NCI-H748 treated with DMSO at 0.1 percent for 48 hours (cell line): ENCODE measurements at places on chromosomes 12 and 14.

DNA sequence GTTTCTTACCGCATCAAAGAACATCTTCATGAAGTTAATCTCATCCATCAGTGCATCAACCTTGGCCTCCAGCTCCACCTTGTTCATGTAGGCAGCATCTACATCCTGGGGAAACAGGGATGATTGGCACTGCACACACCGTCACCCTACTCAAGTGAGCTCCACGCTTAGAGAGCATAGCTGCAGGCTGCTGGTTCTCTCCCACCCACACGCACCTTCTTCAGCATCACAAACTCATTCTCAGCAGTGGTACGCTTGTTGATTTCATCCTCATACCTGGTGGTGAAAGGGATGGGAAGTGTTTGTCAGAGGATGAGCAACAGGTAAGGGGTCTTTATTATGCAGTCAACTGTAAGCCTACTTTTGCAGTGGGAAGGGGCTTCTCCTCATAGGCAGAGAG is 2.3 kb downstream of the KRT5 start:
- DNase-seq, result no peak

GRCh38 chr12:109753054-109753401 is 39.4 kb downstream of the FAM222A start:
- no peak for DNase-seq

GRCh38 chr12:54352891-54353874 is 11.1 kb downstream of the GPR84 start:
- DNase-seq, result peak; percentile 4

DNA sequence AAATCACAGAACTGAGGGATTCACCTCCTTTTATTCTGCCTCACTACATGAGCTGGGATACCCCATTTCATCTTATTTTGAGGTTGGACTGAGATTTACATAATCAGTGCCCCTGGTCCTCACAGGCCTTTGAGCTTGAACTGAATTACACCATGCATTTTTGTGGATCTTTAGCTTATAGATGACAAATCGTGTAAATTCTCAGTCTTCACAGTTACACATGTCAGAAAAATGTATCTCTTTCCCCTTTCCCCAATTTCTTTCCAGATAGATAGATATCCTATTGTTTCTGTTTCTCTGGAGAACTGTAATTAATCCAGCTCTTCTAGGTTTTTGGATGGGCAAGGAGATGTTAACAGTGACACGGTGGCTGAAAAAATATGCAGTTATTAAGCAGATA is 1778.9 kb upstream of the SEL1L start:
- DNase-seq, result no peak

DNA sequence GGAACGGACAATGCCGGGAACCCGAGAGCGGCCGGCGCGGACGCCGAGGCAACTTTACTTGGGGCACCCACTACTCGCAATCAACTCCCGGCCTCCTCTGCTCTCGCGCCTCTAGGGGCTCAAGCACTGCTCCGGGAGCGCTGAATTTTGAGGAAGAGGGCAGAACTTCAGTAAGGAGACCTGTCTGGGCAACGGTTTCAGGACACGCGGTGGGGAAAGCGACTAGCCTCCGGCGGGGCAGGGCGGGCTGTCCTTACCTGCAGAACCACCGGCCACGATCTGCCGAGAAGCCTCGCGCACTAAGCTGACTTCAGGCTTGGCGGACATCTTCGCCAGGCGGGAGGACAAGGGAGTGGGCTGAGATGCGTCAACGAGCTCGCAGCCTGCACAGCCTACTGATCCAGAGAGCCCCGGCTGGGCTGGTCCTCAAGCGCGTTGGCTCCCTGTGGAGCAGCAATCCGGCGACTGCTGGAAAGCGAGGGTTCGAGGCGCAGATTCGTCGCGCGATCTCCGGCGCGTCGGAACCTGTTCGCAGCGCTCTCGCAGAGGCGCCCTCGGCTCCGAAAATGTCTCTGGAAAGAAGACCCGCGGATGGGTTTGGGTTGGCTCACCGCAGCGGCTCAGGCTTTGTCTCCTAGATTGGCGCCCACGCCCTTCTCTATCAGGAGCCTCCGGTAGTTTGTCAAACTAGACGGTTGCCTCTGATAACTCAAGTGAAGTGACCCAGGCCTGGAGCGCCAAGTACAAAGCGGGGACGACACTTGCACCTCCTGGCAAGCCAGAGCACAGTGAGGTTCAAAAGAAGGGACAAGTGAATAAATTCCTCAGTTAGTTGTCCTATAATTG is at the start of gene SLC25A21:
Gene SLC25A21, minus strand, starts transcription at position 583 of the 846 bp plus-strand sequence.
- peak; percentile 90 for DNase-seq

GRCh38 chr12:56991319-56992246 is 14.8 kb downstream of the ZBTB39 start:
- DNase-seq, result no peak

DNA sequence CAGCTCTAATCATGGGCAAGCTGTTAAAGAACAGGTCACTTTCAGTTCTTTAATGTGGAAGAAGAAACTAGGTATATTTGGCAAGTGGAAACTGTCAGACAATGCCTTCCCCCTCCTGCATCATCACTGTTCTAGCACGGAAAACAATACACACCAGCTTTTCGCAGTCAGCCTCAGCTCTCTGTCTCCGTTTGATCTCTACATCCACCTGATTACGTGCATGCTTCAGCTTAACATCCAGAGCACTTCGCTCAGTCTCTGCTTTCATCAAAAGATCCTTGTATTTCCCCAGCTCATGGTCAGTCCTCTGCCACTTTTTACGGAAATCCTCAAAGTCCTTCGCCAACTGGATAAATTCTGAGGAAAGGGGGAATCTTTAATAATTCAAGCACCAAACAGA is 19.0 kb downstream of the RACGAP1 start:
- DNase-seq, result no peak

DNA sequence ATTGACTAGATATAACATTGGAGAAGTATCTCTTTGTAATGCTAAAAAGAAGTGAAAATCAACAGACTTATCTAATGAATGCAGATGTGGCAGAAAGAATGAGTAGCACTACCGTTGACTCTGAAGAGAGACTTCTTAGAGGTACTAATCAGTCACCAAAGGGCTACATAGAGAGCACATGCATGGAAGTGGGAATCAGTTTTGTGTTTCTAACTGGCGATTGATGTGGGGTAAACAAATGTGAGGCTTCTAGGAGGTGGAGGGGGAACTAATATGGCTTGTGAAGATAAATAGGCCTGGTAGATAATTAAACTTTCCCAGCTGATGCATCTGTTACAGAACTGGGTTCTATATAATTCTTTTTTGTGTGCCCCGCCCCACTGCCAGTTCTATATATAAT is 10.5 kb downstream of the COCH start:
- DNase-seq, result no peak

- no peak for DNase-seq
Measured at GRCh38 chr14:67998834-67999233, 179.3 kb downstream of the RAD51B start.

DNA sequence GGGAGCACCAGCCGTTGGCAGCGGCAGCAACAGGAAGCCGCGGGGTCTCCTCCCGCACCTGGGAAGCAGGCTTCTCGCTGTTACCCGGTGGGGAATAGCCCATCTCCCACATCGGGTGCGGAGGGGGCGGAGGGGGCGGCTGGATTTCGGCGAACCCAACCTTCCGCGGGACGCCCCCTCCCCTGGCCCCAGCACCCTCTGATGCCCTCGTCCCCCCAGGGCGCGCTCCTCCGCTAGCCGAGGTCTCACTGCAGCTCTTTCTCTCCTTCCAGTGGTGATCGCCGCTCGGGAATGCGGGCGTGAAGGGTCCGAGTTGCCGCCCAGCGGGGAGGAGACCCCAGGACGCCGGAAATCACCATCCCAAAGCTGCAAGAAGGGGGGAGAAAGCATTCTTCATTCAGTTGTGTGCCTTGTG is 303 bp downstream of the SAMD4A start:
- no peak for DNase-seq

DNA sequence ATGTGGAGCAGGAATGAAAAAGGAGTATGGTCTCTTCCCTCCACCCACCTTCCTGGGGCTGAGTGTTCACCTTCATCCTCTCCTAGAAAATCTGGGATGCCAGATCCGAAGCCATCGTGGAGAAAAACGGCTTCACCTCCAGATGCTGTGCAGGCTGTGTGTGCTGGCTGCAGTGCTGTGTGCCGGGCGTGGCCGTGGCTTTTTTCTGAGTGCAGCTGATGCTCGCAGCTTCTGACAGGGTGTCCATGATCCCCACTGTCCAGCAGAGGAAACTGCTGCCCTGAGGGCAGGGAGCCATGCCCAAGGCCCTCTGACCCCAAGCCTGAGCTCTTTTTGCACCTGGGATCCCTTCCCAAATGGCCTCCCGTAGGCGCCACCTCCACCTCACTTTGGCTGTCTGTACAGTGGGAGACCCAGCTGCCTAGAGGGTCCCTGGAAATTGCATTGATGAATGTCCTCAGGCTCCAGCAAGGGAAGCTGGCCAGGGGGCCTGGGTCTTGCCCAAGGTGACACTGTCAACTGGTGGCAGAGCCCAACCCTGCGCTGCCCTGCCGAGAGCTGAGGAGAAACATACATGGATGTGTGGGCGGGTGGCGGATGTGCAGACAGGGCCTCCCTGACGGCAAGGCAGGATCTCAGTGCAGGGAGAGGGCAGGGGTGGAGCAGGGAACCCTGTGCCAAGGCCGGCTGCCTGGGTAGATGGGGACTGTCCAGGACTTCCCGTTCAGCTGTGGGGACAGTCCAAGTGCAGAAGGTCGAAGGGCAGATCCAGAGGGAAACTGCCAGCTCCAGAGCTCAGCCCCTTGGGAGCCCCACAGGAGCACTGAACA is 53.3 kb downstream of the BEGAIN start:
- no peak for DNase-seq

DNA sequence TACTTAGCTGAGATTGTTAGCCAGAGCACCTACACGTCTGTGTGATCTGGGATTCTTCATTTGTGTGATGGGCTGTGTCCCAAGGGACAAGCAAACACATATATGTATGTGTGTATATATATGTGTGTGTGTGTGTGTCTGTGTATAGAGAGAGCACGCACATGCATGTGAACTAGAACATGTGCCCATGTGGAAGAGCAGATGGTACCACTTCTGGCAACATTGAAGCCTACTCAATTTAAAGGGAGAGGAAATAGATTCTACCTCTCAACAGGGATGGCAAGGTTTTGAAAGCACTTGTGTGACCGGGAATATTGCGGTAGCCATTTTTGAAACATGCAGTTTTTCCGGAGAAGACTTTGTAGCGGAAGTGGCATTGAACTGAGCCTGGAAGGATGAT is 1.4 kb downstream of the TOMM20L start:
- no peak for DNase-seq

DNA sequence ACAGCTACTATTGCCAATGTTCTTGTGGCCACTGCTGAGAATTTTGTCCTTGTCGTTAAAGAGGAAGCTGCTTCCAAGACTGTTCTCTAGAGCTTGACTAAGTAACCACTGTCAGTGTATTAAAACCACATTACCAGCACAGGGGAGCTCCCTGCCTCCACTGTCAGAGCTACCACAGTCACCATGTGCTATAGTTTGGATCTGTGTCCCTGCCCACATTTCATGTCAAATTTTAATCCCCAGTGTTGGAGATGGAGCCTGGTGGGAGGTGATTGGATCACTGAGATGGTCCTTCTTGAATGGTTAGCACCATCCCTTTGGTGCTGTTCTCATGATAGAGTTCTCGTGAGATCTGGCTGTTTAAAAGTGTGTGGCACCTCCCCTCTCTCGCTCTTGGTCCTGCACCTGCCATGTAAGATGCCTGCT is 23.2 kb upstream of the RAP1B start:
- DNase-seq, result no peak

DNA sequence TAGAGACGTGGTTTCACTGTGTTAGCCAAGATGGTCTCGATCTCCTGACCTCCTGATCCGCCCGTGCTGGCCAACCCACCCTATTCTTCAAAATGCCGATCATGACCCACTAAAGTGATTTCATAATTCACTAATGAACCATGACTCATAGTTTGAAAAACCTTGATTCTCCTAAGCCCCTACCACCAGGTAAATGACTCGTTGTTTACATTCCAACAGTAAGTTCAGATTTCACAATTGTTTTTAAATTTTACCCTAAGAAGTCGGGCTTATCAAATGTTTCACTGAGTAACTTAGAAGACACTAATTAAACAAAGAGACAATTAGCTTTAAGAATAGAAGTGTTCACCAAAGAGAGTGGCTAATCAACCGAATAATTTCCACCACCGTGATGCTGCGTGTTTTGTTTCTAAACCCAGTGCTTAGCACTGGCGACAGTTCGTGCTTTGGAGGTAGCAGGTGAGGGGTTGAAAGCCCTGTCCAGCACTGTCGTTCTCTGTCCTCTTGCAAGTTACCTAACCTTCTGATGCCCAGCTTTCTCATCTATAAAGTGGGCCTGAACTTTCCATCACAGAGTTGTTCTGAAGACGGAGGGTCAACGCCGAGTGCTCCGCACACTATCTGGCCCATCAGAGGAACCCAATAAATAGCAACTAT is 136.5 kb downstream of the NTF3 start:
- no peak for DNase-seq

- DNase-seq, result peak; percentile 53
Measured at GRCh38 chr14:35669782-35670181, 135.8 kb downstream of the INSM2 start.

DNA sequence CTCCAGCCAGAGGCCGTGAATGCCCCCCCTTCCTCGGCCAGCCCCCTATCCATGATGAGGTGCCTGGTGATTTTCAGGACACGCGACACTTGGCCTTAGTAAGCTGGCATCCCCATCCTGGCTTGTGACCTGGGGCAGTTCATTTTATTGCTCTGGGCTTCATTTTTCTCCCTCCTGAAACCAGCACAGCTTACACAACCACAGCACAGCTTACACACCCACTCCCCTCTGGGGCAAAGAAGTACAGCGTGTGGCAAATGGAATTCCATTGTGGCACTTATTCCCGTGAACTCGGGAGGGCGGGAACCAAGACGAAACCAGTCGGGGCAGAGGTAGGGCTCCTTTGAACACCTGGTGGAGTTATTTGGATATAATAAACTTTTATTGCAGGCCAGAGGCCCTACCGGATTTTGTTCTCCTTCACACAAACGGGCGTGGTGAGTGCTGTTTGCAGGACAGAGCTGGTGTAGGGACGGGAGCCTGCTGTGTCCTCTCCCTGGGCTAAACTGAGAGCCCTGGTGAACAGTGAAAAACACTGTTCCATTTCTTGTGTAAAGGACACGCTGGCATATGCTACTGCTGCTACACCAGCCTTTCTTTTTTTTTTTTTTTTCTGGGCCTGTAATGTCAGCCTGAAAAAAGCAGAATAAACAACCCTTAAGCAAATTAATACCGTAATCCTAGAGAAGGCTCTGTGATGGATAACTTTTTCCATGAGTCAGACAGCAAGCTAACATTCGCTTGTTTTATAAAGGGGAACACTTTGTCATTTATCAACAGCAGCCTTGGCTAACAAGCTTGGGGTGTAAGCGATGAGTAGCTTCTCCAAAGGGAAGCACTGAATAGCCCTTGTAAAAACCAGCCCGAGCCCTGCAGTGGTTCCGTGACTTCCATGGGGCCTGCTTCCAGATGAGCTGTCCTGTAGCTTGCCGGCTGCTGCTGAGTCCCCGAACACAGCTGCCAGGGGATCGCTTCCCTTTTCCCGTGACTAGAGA is 29.3 kb downstream of the CD9 start:
- DNase-seq, result no peak

GRCh38 chr12:32902287-32902997 is 5.9 kb upstream of the PKP2 start:
- DNase-seq, result no peak

DNA sequence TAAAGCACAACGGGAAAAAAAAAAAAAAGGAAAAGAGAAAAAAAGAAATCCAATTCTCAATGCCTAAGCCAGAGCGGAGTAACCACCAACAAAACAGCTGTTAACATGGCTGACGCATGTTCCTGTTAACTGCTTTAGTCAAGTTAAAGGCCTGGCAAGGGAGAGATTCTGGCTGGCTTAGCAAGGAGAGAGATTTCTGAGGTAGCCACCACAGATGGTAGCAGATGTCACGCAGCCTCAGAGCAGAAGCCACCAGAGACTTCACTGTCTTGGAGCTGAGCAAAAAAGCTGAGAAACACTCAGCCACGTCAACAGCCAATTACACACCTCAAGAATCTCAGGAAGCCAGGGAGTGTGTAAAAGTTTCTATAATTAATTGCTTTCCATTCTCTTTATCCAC is 87.1 kb downstream of the TMCC3 start:
- DNase-seq, result no peak
